CD4-positive, alpha-beta memory T cell (primary cell): ENCODE measurements at places on chromosomes 7 and 10. TPM values are rescaled to one million over a fixed set of nuclear protein-coding genes. Genes with fewer than 3 reads are reported as not detected.

Gene OR6B1
- not detected for total RNA-seq

Gene HEPACAM2
- total RNA-seq: 0.15 TPM

- no peaks in the 10 kb centered on the region for H3K36me3 ChIP-seq
- H3K4me3 ChIP-seq: no peak overlapping the region
- DNase-seq: no peak
- H3K27me3 ChIP-seq: no peaks in the 10 kb centered on the region
These were observed 34.7 kb downstream of the A1CF start for GRCh38 chr10:50850578-50851230.

Gene MRC1
- 1.9 TPM for total RNA-seq

GRCh38 chr7:131066635-131067034 is 261.0 kb upstream of the MKLN1 start:
- peak overlapping the region; percentile 0 for H3K27ac ChIP-seq
- no peaks in the 10 kb centered on the region for H3K36me3 ChIP-seq
- H3K4me1 ChIP-seq: peaks cover 81% of the 10 kb centered on the region
- DNase-seq: no peak
- H3K27me3 ChIP-seq: no peaks in the 10 kb centered on the region

Gene TMEM196
- total RNA-seq: not detected

Gene GJD4
- 0.20 TPM for total RNA-seq

DNA sequence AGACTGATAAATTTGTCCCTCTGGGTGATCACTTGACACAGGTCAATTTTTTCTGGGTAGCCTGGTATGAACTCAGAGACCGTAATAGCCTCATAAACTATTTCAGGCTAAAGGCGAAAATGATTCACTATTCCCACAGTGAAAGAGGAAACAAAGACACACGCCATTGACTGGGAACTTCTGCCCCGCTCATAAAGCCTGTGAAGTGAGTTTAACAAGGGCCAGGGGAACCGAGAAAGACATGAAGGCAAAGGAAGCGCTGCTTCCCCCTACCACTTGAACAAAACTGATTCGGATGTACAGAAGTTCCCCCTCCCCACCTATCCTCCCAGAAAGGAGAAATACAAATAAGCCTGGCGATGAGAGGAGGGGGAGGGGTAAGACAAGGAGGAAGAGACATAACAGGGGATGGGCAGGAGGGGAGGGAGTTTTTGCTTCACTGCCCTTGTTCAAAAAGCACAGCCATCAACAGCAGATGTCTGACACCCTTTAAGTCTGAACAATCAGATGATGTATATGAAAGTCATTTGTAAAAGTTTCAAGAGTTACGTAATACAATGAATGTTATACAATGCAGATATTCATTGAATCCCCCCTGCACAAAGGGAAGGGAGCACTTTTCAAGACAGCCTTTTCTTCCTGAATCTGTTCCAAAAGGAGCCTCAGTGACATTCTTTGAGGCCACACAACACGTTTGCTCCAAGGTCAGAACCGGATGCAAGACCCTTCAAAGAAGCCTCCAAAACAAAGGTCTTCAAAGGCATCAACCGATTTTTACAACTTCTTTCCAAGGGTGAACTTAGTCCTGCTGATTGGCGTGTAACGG is 734 bp downstream of the ABCB4 start:
- no peak overlapping the region for H3K4me3 ChIP-seq
- no peaks in the 10 kb centered on the region for H3K36me3 ChIP-seq
- peaks cover 16% of the 10 kb centered on the region for H3K27me3 ChIP-seq
- DNase-seq: no peak

Gene WDR86
- total RNA-seq: 8.0 TPM

Gene FAM237B
- total RNA-seq: not detected

DNA sequence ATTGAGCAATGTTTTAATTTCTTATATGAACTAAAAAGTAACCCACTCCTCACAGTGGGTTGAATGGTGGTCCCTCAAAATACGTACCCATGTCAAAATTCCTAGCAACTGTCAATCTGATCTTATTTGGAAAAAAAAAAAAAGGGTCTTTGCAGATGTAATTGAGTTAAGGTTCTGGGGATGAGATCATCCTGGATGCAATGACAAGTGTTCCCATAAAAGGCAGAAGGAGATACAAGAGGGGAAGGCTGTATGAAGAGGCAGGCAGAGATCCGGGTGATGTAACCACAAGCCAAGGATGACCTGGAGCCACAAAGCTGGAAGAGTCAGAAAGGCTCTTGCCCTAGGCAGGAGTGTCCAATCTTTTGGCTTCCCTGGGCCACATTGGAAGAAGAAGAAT is 516.3 kb upstream of the MKI67 start:
- H3K27me3 ChIP-seq: no peaks in the 10 kb centered on the region
- DNase-seq: no peak
- H3K4me3 ChIP-seq: no peak overlapping the region

DNA sequence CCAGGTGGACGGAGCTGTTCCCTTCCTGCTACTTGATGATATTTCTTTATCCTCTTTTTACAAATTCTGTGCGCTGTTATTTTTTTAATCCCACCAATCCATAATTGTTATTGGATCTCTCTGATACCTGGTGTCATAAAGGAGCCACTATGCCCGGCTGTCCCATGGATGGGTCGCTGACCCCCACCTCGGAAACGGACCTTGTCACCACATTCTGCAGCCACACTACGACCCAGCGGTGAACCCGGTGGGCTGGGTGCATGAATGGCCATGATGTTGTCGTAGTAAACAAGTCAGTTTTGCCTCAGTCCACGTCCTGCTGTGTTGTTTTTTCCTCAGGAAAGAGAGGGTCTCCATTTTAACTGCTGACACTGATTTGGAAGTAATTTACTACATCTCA is 112.2 kb downstream of the PKD1L1 start:
- H3K4me3 ChIP-seq: no peak overlapping the region
- H3K27ac ChIP-seq: no peak overlapping the region
- no peak for DNase-seq
- no peaks in the 10 kb centered on the region for H3K4me1 ChIP-seq
- no peaks in the 10 kb centered on the region for H3K36me3 ChIP-seq
- H3K27me3 ChIP-seq: no peaks in the 10 kb centered on the region

GRCh38 chr7:128947854-128948253 is 10.1 kb downstream of the IRF5 start:
- no peak overlapping the region for H3K4me3 ChIP-seq
- DNase-seq: no peak
- no peaks in the 10 kb centered on the region for H3K4me1 ChIP-seq
- H3K27me3 ChIP-seq: no peaks in the 10 kb centered on the region
- no peak overlapping the region for H3K27ac ChIP-seq
- peaks cover 10% of the 10 kb centered on the region for H3K36me3 ChIP-seq

GRCh38 chr10:104316321-104317099 is 21.8 kb downstream of the ITPRIP start:
- no peaks in the 10 kb centered on the region for H3K27me3 ChIP-seq
- no peak overlapping the region for H3K27ac ChIP-seq
- no peak overlapping the region for H3K4me3 ChIP-seq
- H3K36me3 ChIP-seq: peaks cover 36% of the 10 kb centered on the region
- H3K4me1 ChIP-seq: peaks cover 25% of the 10 kb centered on the region
